ENCODE measurements at places on chromosomes 6 and 20.

- DNase-seq, result peak; percentile 83
These were observed at the start of gene ARFGAP1 for GRCh38 chr20:63272105-63273058. TSS of gene ARFGAP1 (plus strand) at chr20:63272813. CDS start at chr20:63275581, 2,768 bp downstream.

GRCh38 chr6:147528511-147529145 lies 20.1 kb downstream of the SAMD5 start:
- no peak for DNase-seq

DNA sequence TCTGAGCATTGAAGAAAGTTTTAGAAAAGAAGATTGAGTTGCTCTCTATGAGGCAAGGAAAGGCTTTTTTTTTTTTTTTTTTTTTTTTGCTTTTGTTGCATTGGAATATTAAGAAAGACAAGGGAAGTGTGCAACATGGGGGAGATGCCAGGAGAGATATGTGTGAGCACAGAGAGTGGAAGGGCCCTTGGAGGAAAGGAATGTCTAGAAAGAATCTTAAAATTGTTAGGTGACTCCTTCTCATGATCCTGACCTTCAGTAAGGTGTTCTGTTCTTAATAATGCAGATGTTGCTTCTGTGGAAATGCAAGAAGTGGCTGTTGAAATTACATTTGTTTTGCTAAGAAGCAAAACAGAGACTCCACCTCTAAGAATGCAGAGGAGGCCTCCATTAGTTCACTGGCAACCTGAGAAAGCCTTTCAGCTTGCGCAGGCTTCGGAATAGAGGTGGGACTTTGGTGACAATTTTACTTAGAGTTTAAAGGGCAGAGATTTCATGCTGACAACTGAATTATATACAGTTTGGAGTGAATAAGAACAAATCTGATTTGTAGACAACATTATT lies 118.0 kb upstream of the ASCC3 start:
- no peak for DNase-seq

DNA sequence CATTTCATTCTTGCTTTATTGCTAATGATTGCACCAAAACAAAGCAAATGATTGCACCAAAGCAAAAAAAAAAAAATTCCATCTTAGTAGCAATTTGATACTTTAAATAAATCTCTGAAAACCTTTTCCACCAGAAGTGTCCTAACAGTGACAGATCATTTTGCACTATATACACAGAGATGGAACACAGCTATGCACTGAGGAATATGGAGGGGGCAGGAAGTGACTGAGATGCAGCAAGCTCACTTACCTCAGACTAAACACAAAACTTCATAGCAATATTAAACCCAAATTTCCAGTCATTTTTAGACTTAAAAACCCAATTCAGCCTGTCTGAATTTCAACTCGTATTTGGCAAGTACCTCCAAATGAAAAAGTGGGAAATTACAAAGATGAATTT lies 41.2 kb downstream of the HIVEP2 start:
- DNase-seq, result no peak

GRCh38 chr20:4574356-4574690 lies 147.4 kb upstream of the PRND start:
- no peak for DNase-seq

- DNase-seq, result peak; percentile 57
These were observed 211.6 kb upstream of the ZNF184 start for GRCh38 chr6:27684264-27685211.

DNA sequence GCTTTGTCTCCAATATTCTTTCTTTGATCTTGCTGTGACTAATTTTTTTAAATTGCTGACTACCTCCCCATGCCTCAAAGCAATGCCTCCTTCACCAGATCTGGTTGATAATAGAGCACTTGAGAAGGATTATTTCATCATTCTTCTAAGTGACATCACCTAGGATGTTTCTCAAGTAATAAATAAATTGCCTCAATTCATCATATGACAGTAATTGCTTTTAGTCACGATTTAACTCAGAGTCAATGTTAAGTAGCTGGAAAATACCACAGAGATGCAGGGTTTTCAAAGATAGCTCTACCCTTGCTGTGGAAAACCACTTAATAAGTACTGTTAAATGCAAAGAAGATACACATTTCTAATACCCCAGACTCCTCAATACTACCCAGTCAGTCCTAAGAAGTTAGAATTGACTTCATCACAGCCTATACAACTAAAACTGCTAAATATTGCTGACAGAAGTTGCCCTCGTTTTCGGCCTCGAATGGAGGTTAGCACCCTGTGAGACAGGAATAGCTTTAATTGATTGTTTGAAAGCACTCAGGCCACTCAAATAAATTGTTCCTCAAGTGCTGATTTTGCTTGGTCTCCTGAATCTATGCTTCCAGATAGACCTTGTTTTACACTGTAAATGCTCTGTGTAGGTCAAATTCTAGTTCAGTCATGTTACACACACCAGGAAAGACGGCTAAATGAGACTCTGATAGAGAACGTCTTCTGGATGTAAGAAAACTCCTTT lies 640.6 kb upstream of the CHD6 start:
- DNase-seq, result no peak

DNA sequence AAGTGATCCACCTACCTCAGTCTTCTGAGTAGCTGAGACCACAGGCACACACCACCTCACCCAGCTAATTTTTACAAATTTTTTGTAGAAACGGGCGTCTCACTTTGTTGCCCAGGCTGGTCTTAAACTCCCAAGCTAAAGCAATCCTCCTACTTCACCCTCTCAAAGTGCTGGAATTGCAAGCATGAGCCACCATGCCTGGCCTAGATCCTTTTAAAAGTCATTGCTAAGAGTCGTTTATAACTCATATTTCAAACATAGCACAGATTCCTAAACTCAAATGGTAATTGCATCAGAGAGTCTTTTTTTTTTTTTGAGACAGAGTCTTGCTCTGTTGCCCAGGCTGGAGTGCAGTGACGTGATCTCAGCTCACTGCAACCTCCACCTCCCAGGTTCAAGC lies 7.7 kb upstream of the SAMHD1 start:
- no peak for DNase-seq

DNA sequence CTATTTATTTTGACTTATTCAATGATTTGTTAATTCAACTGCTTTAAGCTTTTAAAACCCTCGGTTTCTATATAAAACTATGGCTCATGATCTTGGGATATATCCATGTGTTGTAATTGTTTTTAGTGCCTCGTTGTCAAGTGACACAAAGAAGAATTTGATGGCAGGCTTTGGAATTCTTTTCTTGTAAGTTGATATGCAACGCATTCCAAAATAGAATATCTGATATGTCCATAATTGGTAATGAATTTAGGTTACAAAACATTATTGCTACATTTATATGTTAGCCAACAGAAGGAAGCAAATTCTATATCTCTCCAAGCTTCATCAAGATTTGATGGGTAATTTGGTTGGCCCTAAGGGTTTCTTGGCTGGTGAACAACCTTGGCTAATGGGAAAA lies 220.4 kb upstream of the RIMS1 start:
- no peak for DNase-seq

- no peak for DNase-seq
These were observed 5.3 kb downstream of the FOXA2 start for GRCh38 chr20:22579119-22579427.

DNA sequence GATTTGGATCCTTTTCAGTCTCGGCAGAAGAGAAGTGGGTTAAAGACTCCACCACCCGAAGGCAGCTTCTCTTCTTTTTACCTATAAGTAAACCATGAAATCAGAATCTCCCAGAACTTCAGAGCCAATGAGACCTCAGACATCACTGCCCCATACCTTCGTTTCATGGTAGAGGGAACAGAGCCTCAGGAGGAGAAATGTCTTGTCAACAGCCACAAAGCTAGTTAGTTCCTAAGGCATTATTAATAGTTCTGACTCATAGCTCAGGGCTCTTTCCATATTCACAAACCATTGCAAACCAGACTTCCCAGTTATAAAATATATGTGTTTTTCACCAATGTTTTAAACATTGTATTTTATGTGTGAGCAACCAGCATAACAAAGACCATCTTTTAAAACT lies 118.7 kb upstream of the RIPOR2 start:
- no peak for DNase-seq

- DNase-seq, result no peak
These were observed at the start of gene PRRC2A for GRCh38 chr6:31620586-31621319. TSS of gene PRRC2A (plus strand) at chr6:31620715. CDS start at chr6:31622790, 2,075 bp downstream.

DNA sequence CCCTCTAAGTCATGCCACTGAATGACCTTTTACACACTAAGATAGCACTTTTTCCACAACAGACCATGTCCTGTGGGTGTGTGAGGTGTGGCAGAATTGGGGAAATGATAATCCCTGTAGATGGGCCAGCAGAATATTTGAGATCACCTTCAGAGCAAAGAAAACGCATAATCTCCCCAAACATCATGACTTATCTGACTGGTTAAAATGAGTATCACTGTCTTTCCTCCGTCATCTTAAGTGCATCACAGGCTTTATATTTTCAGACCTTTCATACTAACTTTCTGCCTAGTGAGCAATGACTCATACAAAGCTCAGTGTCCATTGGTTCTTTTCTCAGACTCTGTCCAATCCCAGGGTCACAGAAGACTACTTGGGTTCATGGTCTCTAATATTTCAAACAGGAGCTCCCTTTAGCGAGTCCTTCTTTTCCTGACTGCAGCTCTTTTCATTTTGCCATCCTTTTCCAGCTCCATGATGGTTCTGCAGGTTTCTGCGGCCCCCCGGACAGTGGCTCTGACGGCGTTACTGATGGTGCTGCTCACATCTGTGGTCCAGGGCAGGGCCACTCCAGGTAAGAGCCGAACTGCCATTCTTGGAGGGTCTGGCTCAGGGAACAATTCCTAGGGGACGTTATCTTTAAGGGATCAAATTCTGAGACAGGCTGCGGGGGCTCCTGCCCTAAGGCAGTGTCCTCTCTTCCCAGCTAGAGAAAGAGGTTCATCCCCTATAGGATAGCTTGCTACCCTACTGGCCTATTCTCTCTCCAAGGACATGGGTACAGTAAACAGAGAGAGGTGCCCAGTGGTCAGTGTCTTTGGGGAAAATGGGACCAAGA lies at the start of gene HLA-DPB1:
TSS of gene HLA-DPB1 (plus strand) at position 423 of the 838 bp plus-strand sequence. CDS start at position 475, 52 bp downstream.
- no peak for DNase-seq

- DNase-seq, result no peak
These were observed 22.1 kb downstream of the RPP40 start for GRCh38 chr6:4981761-4982160.

DNA sequence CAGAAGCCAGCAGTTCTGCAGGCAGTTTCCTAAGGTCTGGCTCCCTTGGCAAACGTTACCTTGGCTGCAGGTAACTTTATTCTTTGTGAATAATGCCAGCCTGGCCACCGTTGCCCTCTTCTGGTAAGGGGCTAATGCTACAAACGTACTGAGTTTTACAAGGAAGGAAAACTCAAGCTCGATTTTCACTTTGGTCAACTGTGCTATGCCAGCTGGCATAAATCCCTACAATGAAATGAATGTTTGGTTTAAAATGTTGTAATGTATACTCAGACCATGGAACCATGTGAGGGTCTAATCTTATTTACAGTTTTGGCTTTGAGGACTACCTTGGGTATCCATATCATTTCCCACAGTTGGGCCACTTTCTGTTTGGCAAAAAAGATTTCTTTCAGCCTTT lies 101.4 kb downstream of the SLX4IP start:
- DNase-seq, result no peak

- DNase-seq, result no peak
These were observed 327.3 kb downstream of the QKI start for GRCh38 chr6:163741743-163742363.

DNA sequence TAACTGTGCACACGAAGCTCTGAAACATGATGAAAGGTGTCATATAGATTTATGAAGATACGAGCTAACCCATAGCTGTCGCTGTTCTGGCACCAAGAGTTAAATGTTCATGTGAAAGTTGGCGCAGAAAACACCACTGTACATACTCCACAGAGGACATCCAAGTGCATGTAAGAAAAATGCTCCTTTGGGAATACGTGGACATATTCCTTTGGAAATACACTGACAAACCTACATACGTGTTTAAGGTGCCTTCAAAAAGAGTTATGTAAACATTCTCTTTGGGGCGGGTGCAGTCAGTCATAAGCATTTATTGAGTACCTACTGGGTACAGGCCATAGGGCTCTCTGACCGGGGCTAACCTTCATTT lies 723 bp upstream of the ARID1B start:
- DNase-seq, result no peak

- no peak for DNase-seq
These were observed 16.9 kb downstream of the SNPH start for GRCh38 chr20:1282966-1283365.

DNA sequence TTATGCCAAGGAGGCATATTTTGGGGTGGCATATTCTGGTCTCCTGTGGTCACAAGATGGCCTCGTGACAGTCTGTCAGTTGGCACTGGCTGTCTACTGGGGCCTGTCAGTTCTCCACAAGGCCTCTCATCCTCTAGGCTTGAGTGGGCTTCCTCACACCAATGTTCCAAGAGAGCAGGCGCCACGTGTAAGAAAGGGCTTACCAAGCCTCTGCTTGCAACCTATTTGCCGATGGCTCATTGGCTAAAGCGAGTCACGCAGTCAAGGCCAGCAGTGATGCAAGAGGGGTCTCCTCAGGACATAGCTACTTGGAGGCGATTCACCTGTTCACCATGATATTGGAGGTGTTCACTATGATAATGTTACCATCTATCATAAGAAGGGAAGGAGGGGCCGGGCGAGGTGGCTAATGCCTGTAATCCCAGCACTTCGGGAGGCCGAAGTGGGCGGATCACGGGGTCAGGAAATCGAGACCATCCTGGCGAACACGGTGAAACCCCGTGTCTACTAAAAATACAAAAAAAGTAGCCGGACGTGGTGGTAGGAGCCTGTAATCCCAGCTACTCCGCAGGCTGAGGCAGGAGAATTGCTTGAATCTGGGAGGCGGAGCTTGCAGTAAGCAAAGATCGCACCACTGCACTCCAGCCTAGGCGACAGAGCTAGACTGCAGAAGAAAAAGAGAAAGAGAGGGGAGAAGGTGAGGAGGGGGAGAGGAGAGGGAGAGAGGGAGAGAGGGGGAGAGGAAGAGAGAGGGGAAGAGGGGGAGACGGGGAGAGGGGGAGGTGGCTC lies 35.3 kb downstream of the C6orf52 start:
- no peak for DNase-seq

- DNase-seq, result no peak
These were observed 16.5 kb downstream of the SLC52A3 start for GRCh38 chr20:751761-752160.
